ENCODE measurements at places on chromosomes 2 and 18. TPM values are rescaled to one million over a fixed set of nuclear protein-coding genes. Genes with fewer than 3 reads are reported as not detected.

- no peak for DNase-seq
Observed at GRCh38 chr2:70381821-70382220, 80.0 kb upstream of the FAM136A start.

DNA sequence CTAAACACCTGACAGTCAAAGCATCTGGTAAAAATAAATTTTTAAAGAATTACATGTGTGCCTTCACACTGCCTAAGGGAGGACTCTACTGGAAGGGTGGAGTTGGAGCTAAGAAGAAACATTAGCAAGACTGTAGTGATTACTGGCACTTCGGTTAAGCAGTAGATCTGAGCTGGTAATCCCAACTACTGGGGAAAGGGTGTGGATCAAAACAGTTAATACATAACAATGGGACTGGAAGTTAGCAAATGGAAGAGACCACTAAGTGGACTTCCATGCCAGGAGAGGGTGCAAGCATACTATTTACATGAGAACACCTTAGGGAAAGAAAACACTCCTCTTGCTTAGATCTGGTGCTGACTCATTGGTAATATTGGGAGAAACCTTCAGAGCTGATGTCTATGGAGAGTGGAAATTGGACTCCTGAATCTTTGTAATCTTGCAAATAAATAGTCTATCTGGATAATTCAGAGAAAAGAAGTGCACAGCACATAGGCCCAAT is 519.6 kb upstream of the LINC00305 start:
- DNase-seq = no peak

DNA sequence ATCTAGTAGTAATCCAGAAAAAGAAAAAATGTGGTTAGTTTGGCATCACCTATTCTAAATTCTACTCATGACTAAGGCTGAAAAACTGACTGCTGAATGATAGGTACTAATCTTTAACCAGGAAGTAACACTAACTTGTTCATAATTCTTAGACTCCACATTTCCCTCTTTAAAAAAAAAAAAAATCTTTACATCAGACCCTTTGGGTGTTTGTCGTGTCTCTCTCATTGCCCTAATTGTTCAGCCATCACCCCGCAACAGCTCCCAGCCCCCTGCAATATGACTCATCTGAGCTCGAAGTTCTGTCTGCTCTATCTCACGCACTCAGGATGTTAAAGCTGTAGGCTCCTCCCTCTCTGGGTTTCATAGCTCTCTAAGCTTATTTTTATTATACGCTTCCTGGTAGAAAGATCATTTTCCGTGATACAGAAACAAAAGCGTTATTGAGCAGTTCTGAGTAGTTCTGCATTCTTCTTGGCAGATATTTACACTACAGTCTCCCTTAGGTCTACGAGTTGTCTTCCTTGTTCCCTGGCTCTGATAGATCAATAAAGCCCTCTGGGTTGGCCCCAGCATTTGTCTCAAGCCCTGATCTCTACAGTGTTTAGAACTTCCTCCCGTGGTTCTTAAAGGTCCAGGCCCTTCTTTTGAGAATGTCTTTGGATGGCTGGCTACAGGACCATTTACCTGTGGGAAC is 95.6 kb downstream of the TNFRSF11A start:
- DNase-seq = no peak

- DNase-seq = no peak
Observed at GRCh38 chr2:161857920-161858319, 216.1 kb downstream of the DPP4 start.

The POTEC gene
- not detected for total RNA-seq

- no peak for DNase-seq
Observed at GRCh38 chr2:168518555-168519066, 62.5 kb downstream of the CERS6 start.

The IL1F10 gene
- total RNA-seq = not detected

DNA sequence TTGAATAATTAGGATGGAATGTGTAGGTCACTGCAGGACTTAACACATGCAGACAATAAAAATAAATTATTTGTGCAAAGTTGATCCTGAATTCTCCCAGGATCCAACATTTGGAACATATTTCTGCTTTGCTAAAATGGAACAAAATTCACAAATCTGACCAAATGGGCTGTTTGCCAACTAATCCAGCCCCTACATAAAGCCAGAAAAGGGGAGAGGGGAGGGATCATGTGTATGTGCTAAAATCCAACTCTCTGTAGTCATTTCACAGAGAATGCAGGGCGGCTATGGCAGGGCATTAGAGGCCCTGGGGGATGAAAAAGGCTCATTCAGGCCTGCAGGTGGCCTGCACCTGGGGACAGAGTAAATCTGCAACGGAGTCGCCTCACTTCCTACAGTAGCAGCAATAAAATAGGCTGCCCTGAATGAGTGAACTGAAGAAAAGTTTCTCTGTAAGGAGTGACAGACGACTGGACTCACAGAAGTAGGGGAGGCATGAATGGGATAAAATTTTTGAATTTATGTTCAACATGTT is 4.0 kb upstream of the ZFP36L2 start:
- no peak for DNase-seq

The GKN2 gene
- not detected for total RNA-seq

DNA sequence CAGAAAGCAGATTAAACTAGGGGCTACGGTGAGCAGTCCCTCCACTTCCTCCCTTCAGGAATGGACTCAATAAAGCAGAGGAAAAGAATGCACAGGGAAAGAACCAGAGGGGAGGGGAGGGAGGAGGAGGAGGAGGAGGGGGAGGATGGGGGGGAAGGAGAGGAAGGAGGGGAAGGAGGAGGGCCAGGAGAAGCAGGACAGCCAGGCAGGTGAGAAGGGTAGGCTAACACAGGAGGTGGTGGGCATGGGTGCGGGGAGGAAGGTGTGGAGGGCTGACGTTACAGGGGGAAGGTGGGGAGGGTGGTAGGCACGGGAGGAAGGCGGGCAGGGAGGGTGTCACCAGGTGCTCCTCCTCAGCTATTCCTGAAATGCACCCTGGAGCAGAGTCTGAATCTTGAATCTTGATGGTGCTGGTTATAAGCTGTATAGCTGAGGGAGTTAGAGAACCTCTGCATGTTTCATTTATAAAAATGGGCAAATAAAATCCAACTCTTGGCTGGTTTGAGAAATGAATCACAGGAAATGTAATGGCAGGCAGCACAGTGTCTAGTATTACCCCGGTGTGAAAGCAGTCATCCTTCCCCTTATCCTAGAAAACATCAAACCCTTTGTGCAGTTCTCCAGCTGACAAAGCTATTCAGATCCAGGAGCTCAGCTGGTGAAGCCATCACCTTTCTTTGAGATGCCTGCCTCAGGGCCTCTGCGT is 3.4 kb downstream of the TMEM18 start:
- no peak for DNase-seq

- DNase-seq = no peak
Observed at GRCh38 chr18:2997429-2997828, 15.5 kb downstream of the LPIN2 start.

GRCh38 chr2:128160616-128161275 is 69.7 kb downstream of the UGGT1 start:
- DNase-seq = no peak
